ENCODE measurements at places on chromosomes 2 and 18. TPM values are rescaled to one million over a fixed set of nuclear protein-coding genes. Genes with fewer than 3 reads are reported as not detected.

Gene RNF152
- total RNA-seq, result 4.4 TPM

Gene CACNB4
- total RNA-seq, result 0.54 TPM

Gene NR4A2
- total RNA-seq, result 3.1 TPM

Gene SPC25
- total RNA-seq, result 2.1 TPM

Gene GLB1L
- 4.7 TPM for total RNA-seq

Gene BCL11A
- not detected for total RNA-seq

Gene CYP26B1
- 11.3 TPM for total RNA-seq

Gene DPP4
- 64.8 TPM for total RNA-seq

Gene FKBP7
- 37.4 TPM for total RNA-seq

Gene CCDC121
- total RNA-seq, result 1.6 TPM

Gene TMEM182
- 4.3 TPM for total RNA-seq

Gene CMPK2
- total RNA-seq, result 3.6 TPM

Gene ADGRF3
- total RNA-seq, result not detected

Gene LNPK
- 38.2 TPM for total RNA-seq

Gene TLX2
- not detected for total RNA-seq

Gene GPBAR1
- not detected for total RNA-seq

Gene ERFE
- 24.2 TPM for total RNA-seq

Gene SCG2
- 2.3 TPM for total RNA-seq

Gene CFAP53
- total RNA-seq, result not detected

Gene SERPINB5
- total RNA-seq, result not detected

Data from cardiac atrium fibroblast (primary cell).